ENCODE measurements at places on chromosomes 1 and 21.

- no peak for DNase-seq
Observed at GRCh38 chr1:33007190-33008050, 29.3 kb downstream of the AK2 start.

DNA sequence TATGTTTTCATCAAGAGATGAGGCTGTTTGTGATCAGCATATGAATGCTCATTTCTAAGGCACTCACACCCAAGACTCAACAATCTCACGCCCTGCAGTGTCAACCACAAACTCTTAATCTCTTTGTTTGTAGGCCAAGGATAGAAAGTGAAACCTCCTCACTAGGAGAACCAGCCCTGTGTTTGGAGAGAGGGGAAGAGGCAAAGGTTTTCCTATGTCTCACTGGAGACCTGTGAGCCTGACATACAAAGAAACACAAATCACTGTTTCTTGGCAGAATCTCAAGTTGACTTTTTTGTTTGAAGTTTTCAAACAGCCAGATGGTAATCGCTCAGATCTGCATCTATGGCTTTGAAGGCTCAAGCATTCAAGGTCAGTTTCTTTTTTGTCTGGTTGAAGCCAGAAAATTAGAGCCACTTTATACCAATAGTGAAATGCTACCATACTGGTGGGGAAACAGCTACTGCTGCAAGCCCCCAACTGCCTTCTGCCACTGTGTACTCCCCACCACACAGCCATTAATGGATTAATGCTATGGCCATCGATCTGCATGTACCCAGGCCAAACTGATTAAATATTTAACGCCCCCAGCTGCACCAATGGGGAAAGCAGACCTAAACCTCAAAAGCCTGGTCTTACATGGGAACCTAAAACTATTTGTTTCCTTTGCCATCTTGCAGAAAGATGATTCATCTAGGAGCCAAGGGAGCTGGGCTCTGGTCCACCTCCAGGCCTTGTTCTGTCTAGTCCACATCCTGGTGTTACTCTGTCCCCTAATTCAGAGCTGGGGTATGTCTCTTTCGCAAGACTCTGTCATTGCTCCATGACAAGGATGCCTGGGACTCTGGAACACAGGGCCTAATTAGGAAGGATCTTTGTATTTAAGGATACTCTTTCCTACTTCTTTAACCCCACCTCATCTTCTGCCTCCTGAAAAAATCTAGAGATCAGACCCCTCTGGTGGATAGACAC lies 16.3 kb downstream of the PDZK1 start:
- DNase-seq, result no peak

GRCh38 chr1:170836141-170836540 lies 99.2 kb upstream of the MROH9 start:
- no peak for DNase-seq

DNA sequence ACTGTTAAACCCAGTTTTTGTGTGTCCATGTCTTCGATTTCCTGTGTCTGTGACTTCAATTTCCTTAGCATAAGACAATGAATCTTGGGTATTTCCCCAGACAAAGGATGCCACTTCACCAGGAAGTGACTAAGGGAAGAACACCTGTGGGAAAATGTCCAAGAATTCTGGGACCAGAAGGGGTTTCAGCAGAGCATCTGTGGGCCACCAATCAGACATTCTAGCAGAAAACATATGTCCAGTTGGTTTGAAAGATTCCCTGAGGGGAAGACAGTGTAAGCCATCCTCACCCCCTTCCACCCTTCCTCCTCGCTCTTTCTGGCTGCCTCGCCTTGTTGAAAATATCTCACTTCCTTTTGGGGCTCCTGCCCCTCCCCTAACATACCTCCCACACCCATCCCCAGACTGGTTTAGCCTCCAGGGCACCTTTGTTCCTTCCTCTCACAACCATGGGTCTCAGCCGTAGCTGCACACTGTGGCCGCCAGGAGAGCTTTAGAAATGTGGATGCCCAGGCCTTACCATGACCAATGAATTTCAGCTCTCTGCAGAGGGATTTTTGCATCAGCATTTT lies 25.5 kb upstream of the IFNAR1 start:
- no peak for DNase-seq

GRCh38 chr1:16372535-16373285 lies 5.7 kb downstream of the SZRD1 start:
- no peak for DNase-seq

DNA sequence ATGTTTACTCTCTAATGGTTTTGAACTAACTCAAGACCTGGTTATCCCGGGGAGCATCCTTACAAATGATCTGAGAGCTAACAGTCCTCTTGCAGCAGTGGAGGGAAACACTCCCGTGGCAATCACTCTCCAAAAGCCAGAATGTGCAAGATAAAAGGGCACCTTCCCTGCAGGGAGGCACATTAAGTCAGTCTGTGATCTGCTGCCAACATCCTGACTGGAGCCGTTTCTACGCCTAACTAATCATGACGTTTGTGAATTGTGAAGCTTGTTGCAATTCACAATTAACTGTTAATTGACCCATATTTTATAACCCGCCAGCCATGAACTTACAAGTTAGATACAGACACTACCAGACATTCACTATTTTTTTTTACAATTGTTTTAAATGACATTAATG lies 52.1 kb upstream of the LGALS8 start:
- no peak for DNase-seq

GRCh38 chr1:40435471-40435870 lies 14.8 kb upstream of the ZFP69B start:
- no peak for DNase-seq

DNA sequence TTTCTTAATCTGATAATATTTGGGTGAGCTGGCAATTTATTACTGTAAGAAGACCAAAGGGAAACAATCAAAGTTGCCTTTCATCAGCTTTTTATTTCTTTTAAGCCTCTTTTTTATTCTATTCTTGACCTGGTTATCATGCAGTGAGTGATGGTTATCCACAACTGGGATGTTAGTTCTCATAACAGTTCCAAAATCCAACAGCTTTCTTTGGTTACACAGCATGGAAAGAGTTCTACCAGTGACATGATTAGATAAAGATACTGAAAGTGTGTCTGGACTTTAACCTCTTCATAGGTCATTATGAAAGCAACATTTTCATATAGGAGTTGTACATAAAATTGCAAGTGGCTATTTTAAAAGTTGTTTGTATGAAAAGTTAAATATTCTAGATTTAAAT lies 163.0 kb downstream of the SYT2 start:
- no peak for DNase-seq

DNA sequence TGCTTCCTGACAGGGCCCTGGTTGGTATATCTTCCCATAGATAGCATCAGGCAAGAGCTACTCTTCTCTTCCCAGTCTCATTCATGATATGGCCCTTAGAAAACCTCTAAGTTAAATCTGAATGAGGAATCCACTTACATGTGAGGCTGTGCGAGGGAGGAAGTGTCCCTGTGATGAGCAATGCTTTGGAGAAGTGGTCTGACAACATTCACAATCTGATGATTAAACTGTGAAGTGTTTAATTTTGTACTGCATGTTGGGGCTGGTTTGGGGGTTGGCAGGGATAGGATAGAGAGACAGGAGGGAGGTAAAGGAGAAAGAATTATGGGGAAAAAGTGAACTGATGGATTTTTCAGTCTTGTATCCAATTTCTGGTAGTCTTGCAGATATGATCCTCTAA lies 421.2 kb upstream of the DAB1 start:
- no peak for DNase-seq

GRCh38 chr1:187951817-187952216 lies 1123.1 kb downstream of the PLA2G4A start:
- no peak for DNase-seq

DNA sequence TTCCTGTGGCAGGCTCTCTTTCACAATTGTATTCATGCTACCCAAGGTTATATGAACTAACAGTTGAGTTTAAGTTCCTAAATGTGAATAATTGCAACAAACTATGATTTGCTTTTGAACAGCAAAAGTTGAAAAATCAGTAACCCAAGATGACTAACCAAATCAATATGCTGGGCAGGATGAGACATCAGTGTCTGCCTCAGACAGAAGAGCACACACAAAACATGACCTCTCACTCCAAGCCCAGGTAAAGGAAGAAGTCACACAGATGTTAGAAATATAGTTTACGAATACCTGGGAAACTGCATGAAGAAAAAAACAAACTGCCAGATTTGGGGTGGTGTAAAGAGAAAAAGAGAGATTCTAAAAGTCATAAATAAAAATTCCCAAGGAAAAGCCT lies 3.5 kb downstream of the OR2L13 start:
- no peak for DNase-seq

- no peak for DNase-seq
Observed at GRCh38 chr1:234504969-234505768, 26.2 kb upstream of the TARBP1 start.

DNA sequence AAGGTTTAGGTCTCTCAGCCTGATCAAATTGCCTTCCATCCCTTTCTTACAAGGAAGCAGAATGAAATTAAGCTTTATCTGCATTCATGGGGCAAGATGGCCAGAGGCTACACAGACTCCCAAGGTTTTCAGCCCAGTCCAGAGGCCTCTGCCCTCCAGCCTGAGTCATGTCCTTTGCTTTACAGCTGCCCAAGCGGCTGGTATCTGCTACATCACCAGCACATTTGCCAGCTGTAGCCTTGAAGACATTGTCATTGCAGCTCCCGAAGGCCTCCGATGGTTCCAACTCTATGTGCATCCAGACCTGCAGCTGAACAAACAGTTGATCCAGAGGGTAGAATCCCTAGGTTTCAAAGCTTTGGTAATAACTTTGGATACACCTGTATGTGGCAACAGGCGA lies 16.0 kb downstream of the HAO2 start:
- DNase-seq, result no peak

DNA sequence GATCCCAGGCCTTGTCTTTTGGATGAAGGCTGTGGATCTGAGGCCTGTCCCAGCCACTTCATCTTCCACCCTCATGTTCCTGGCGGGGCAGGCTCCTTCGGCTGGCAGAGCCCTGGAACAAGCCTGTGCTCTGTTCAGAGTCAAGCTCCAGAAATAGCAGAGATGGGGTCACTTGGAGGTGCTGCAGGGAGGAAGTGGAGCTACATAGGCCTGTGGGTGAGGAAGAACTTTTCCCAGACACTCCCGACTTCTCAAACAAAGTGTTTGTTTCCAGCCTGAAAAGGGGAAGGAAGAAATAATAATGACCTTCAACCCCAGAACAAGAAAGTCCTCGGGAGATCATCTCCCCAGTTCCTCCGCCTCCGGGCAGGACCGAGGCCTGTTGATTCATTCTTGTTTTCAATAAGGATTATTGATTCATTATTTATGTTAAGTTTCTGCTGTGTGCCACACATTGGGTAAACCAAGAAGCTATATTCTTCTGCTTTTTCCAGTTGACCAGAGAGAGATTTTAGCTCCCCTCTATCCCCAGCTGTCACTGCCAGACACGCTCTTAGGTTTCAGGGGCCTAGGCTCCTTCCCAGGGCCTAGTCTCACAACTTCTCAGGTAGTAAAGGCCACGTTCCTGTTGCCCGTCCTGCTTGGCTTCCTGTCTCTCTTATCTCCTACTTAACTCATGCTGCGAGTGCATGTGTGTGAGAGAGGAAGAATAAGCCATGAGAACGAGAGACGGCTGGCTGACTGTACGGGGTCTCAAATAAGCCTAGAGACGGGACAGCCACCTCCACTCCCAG lies 16.9 kb downstream of the IKBKE start:
- DNase-seq, result no peak

GRCh38 chr1:19361611-19362147 lies 49.6 kb downstream of the SLC66A1 start:
- DNase-seq, result no peak

DNA sequence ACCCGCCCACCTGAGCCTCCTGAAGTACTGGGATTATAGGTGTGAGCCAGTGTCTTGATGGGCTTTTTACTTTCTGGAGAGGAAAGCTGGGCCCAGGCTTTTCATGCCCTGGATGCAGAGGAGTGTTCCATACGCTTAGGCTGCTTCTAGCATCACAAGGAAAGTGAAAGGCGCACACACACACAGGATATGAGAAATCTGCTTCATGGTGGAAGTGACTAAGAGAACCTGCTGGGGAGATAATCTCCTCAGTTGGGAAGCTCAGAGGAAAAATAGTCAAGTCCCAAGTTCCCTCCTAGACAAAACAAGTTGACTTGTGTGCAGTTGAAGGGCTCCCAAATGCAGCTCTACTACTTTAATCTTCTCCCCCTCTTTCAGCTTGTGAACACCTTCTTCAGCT lies 2.2 kb downstream of the NUDC start:
- DNase-seq, result no peak

GRCh38 chr1:34918977-34919561 lies 10.4 kb downstream of the DLGAP3 start:
- DNase-seq, result no peak

- DNase-seq, result no peak
Observed at GRCh38 chr1:199794105-199794863, 233.2 kb upstream of the NR5A2 start.

DNA sequence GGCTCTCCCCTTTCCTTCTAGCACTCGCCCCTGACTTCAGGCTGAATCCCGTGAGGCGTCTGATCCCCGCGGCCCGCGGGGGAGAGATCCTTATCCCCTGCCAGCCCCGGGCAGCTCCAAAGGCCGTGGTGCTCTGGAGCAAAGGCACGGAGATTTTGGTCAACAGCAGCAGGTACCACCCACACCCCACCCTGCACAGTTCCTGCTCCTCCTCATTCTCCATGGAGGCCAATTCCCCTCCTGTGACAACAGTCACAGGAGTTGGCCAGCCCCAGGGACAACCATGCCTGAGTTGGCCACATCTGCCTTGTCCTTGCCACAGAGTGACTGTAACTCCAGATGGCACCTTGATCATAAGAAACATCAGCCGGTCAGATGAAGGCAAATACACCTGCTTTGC lies 20.0 kb downstream of the TMEM81 start:
- DNase-seq, result no peak

DNA sequence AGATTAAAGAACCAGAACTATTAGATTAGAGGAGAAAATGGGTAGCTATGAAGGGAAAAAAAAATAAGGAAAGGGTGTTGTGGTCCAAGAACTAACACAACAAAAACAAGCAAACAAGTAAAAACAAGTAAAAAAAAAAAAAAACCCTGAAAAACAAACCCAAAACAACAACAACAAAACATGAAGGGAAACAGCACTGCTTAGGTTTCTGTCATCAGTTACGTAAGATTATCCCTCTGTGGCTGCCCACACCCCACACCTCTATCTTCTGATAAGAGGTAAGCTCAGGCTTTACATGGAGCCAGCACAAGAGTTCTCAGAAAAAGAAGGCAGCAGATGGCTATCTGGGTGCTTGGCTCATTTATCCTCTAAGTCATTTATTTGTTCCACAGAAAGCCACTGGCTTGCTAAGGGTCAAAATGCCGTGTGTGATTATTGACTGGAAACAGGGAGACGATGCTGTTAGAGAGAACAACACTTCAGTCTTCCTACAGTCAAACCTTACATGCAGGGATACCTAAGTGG lies 57.5 kb downstream of the KIAA0319L start:
- no peak for DNase-seq

DNA sequence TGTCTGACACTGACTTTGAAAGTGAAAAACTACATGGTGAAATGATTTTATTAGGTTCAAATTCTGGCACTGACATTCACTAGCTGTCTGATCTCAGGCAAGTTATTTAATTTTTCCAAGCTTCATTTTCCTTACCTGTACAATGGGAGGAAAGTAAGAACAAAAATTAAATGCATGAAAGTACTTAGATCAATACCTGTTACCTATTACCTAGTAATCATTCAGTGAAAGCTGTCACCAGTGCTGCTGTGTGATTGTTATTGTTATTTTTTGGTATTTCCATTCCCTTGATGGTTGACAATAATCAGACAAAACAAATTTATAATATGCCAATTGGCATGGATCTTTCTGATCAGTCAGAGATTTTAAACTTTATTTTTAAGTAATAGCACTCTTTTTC lies 1.6 kb downstream of the C8A start:
- DNase-seq, result no peak

All from NCI-H1417 treated with DMSO at 0.1 percent for 48 hours (cell line).